Head of caudate nucleus (tissue), 42 donors: ENCODE measurements at places on chromosomes 3 and 15.

DNA sequence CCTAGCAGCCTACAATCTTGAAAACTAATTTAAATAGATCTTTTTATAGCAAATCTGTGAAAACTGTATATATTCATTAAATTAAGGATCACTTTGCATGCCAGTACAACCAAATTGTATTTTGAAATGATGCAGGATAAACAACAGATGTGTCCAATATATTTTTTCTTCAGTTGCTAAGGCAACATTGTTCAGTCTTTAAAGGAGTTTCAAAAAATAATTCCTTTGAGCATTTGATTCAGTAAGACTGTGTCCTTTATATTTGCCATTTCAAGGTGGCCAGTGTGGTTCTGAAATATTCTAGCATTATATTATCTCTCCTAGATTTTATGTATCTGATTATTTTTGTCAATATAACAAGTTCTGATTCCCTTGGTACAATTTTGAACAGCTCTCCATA, 254.7 kb downstream of the PLOD2 start:
- no peak for DNase-seq

DNA sequence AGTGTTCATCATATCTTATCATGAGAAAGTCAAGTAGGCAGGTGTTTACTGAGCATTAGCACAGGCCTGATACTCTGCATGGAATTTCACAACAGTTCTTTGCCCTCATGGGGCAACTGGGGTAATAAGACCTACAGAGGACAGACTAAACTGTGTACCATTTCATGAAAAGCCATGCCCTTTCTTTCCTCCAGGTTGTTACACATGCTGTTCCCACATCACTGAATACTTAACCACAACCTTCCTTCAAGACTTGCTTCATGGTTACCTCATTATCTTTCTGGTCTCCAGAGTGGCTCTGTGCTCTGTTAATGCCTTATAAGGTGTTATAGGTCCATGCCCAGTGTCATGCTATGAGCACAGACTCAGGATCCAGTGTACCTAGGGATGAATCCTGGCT, 28.2 kb upstream of the RSL24D1 start:
- no peak for DNase-seq

GRCh38 chr3:196280689-196281440, 6.7 kb downstream of the PCYT1A start:
- no peak for DNase-seq

- DNase-seq: no peak
Measured at GRCh38 chr3:23735062-23735461, 70.7 kb upstream of the UBE2E1 start.

DNA sequence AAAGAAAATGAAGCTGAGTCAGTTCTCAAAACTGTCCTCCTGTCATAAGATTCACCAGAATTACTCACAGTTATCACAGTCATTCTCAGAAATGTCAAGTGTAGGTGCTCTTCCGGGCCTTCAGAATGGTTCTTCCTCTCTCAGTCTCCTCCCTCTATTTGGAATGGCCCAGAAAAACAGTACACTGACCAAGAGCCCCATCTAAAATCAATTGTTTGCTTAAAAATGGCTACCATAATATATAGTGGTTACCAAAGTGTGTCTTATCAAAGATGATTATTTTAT, 99.8 kb downstream of the MECOM start:
- DNase-seq: no peak

DNA sequence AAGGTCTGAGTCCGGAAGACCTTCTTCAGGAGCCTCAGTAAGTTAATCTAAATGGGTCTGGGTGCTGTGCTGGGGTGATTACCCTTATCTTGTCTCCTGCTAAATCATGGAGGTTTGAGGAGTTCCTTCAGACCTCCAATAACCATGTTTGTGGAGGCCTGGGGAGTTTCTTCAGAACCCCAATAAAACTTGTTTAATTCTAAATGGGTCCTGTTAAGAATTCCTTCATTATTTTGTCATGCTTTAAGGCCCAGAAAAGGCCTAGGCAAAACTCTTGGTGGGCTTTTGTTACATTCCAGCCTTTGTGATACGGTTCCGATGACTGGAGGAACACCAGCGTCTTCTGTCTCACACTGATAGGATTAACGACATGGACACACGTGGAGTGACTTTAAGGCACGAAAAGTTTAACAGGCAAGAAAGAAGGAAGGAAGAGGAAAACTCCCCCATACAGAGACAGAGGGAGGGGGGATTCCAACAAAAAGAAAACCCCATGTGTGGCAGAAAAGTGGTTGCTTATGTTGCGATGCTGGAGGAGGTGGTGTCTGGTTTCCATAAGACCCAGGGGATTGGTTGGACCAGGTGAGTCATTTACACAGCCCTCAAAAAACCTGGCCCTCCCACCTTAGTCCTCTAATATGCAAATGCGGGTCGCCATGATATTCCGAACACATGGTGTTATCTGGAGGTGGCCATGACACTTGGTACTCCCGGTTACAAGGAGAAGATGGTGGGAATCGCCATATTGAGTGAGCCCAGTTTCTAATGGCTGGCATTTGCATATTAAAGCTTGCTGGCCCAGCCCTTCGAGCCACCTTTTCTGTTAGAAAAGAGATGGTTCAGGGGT, 72.6 kb upstream of the MFGE8 start:
- DNase-seq: no peak

DNA sequence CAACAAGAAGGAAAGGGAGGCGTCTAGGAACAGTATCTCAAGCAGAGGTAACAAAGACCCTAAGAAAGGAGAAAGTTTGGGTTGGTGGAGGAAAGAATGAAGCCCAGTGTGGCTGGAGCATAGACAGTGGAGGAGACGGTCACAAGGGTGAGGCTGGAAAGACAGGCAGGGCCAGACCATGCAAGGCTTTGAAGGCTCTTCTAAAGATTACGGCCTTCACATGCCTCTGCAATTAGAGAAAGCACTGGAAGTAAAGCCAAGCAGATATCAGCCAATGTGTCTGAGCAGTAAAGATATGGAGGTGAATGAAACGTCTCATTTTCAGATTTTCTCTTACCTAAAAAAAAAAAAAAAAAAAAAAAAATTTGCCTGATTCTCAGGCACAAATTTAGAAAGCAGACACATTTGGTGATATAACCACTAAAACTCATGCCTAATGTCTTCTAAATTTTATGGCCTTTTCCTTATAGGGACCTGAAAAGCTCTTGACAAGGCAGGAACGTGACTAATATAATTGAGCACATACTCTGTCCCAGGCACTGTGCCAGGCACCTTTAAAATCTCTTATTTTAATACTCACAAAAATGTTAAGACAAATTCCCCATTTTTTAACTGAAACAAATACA, 184.1 kb downstream of the MECOM start:
- no peak for DNase-seq

DNA sequence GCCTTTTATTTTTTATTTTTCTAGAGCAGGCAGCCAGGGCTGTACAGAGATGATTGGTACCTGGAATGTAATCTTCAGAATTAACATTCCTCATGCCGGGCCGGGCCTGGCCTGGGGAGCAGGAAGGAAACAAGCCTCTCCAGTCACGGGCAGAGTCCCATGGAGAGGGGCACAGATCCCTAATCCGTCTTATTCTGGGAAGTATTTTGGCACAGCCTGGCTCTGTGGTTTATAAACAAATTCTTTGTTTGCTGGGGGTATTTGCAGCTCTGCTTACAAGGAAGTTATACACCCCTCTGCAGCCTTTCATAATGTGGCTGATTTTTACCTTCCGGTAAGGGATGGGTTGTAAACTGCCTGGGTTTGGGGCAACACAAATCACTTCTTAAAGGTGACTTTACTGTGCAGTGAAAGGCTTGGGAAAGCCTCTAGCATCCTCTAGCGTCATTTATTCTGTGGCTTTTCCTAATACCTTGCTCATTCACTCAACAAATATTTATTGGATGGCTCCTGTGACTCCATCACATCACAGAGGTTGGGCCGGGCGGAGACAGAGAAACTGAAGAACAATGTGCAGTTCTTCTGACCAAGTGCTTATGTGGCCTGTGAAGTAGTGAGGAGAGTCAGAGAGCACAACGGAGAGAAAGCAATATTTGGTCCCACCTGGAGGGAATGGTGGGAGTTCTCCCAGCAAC, 2.7 kb downstream of the SLC6A20 start:
- no peak for DNase-seq

- no peak for DNase-seq
Measured at GRCh38 chr3:185717121-185717520, 107.7 kb downstream of the IGF2BP2 start.

DNA sequence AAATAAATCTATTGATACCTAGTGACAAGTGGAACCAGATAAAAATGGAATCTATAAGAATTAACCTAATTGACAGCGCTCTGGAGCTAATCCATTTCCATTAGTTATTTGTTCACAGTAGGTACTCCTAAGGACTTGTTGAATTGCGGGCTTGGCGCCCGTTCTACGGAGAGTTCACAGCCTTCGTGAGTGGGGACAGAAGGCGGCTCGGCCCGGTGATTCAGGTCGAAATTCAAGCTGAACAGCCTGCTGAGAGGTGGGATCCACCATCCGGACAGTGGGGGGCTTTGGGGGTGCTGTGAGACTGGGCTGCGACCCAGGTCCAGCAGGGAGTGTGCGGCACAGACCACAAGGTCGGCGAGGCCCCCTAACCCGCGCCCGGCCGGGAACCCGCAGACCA, 779 bp upstream of the CTNNB1 start:
- peak; percentile 55 for DNase-seq

DNA sequence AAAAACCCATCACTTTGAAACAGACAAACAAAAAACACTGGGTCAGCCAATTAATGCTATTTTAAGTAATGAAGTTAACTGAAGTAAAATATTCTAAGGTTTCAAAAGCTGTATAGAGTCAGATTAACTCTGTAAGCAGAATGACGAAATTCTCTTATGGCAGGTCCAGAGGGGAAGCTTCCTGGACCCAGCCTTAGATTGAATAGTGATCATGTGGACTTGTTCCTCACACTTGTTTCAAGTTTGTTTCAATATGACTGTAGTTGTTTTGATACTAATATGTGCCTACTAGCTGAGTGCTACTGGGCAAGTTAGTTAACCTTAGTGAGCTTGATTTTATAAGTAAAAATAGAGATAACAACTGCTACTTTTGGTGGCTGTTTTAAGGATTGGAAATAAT, 32.6 kb downstream of the PLS1 start:
- DNase-seq: no peak

DNA sequence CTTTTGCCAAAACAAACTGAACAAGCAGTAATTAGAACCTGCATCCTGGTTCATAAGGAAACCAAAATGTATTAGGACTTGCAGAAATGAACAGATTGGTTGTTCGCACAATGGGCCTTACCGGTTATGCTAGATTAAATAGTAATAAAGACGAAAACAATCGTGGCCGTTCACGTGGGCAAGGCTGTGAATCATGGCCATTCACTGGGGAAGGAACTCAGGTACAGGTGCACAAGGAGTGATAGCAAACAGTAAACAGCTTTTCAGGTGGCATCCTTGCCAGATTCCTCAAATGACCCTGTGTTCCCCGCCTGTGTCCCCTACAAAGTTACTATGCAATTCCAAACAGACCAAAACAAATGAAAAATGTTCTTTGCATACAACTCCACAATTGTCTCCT, 8.2 kb downstream of the LRIG1 start:
- DNase-seq: no peak

- DNase-seq: no peak
Measured at GRCh38 chr3:144636833-144637232, 665.2 kb downstream of the DIPK2A start.

DNA sequence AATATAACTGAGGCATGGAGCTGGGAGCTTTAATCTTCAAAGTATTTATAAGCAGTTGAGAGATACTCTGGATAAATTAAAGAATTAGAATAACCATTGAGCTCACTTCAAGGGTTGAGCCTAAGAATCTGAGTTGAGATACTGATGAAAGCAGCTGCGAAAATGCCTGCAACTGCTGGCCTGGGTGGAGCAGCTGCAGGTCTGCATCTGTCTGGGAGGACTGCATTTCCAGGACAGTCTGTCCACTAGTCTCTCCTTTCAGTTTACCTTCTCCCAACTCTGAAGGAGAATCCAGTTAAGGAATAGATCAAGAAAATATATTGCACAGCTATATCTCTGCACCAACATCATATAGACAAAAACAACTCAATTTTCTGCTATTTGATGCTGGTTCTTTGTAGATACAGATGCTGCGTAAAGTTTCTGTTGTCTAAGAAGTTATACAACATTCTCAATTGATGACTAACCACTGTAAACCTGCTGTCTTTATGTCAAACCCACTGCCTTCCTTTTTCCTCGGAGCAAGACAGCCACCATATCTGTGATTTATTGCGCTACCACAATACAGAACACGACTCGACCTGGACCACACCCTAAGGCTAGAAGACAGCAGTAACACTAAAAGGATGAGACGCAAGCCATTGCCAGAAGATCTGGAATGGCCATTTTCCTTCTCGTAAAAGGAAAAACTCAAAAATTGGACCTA, 245.1 kb downstream of the MAGI1 start:
- no peak for DNase-seq

DNA sequence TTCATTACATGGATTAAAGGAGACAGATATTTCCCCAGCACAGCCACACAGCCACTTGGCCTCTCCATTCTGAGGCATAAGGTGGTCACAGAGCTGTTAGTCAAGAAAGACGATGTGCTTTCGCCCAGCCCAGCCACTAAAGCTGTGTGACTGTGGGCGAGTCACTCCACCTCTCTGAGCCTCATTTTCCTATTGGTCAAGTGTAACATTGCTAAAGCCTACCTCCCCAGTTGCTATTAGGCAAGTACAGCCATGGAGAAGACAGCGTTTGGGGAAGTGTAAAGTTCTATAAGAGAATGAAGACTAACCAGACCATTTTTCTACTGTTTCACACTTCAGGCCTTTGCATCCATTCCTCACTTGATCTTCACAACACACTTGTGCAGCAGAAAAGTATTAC, 24.1 kb downstream of the TMEM40 start:
- no peak for DNase-seq

GRCh38 chr15:96416934-96417759, 86.6 kb downstream of the NR2F2 start:
- DNase-seq: no peak

DNA sequence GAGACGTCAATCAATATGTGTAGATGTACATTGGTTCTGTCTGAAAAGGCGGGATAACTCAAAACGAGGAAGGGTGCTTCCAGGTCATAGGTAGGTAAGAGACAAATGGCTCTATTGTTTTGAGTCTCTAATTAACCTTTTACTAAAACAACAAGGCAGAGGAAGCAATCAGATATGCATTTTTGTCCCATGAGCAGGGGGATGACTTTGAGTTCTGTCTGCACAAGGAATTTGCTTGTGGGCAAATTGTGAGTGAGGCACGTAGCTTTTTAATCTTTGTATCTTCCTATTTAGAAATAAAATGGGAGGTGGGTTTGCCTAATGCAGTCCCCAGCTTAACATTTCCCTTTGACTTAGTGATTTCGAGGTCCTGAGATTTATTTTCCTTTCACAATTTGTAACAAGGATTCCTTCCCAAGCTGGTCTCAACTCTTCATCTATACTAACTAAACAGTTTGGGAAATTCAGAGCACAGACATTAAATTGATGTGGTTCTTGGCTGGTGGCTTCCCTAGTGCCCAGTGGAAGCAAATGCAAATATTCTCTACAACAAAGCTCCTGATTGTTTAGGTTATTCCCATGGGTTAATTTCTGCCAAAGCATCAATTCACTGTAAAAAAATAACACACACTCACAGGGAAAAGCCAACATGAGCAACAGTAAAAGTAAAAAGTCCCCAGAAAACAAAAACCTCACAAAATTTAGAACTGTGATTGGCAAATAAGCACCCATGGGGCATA, 738.8 kb upstream of the SGO1 start:
- DNase-seq: no peak

- no peak for DNase-seq
Measured at GRCh38 chr15:61517335-61517734, 288.2 kb upstream of the RORA start.

- DNase-seq: no peak
Measured at GRCh38 chr15:40932156-40932555, 3.0 kb downstream of the DLL4 start.
